BE2C (cell line): ENCODE measurements at places on chromosomes 6 and 20.

DNA sequence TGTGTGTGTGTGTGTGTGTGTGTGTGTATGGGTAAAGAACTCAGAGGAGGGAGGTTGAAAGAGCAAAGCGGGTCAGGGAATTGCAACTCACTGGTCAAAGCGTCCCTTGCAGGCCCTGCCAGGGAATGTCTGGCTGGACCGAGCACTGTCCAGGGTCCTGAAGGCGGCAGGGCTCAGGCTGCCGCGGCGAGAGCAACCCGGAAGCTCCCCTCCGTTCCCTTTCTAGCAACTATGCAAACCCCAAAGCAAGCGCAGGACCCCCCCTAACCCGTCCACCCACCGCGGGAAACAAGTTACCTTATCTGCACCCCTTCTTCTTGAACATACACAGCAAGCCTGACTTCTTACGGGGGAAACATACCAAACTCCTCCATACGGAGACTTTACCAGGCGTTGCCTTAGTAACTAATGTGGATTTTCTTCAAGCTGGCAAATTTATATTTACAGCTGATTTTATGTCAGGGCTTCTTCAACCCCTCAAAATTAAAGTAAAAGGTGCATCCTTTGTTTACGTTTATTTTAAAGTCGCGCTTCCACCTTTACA is 538 bp upstream of the GRM1 start:
- DNase-seq = peak; percentile 14

- DNase-seq = no peak
Measured at GRCh38 chr6:107827541-107827940, 3.4 kb upstream of the SCML4 start.

- no peak for DNase-seq
Measured at GRCh38 chr6:126805861-126806260, 312.6 kb upstream of the RSPO3 start.

GRCh38 chr6:135331002-135331401 is 149.9 kb downstream of the MYB start:
- DNase-seq = no peak

DNA sequence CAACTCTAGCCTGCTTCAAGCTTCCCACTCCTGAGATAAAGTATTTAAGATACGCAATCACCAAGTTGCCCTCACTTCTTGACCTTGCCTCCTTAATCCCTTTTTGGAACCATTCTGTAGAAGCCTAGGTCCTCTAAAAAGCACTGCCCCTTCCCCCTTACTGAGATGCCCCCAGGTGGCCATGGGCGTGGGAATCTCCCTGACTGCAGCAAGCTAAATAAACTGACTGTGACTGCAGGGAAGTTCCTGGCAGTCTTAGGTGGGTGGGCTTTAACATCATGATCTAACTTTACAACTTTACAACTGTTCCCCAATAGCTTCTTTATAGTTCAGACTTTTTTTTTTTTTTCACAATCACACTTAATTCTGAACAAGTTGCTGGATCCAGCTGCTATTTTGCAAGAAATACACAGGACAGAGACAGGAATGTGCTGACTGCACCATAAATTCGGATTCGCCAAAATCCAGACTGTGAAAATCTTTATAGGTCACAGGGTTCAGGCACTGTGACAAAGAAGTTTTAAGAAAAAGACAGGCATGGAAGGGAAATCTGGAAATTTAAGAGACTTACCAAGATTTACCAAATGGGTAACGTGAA is 344.2 kb upstream of the SULF2 start:
- DNase-seq = no peak

DNA sequence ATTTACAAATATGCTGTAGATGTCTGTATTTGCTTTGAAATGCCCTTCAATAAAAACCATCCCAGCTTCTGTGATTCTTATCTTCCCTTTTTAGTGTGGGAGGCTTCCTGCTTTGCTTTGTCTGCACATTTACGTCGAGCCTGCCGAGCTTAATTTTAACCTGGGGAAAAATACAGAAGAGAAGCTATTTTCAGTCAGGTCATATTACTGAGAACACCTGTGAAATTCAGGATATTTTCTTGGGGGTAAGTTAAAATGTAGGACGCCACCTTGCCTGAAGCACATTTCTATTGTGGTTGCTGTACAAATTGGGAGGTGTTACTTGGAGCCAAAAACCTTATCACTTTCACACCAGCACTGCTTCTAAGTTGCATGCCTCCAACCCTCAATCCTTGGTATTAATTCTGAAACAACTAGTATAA is 43.6 kb upstream of the FUCA2 start:
- no peak for DNase-seq

DNA sequence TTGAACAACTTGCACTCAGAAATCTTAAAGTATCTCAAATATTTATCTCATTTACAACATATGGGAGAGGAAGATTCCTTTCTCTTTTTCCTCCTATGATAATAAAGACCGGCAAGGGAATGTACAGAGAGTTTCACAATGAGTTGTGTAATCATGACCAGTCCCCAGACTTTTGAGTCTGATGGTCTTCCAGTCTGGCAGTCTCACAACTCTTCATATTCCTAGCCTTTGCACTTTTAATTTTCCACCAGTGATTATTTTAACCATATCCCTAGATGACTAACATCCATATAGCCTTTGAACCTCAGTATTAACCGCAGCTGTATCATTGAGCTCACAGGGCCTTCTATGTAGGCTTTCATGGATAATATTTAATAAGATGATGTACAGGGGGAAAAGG is 278.5 kb downstream of the KHDC1L start:
- no peak for DNase-seq

DNA sequence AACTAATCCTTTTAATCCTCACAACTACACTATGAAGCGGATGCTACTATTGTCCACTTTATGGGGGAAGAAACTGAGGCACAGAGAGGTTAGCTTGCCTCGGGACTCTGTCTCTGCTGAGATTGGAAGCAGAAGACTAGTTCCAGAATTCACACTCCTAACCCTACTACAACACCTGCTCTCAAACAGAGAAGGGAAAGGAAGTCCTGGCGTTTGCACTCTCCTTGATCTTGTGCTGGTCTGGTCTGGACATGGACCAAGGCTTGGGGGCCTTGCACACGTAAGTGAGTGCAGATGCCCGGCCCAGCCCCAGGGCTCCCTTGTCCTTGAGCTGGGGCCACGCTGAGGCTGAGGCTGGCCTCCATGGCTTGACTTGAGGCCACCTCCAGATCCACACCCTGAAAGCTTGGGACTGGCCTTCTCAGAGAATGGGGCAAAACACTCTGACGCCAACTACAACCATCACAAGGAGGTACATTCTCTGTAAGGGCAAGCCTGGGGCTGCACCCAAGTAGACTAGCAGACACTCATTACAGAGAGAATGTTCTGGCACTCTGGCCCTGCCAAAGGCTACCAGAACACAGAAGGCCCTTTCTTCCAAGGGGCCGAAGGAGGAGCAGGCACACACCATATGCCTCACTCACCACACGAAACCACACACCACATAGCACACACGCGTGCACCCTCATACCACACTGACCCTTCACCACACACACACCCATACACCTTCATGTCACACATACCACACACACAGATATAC is 33.3 kb upstream of the EZR start:
- no peak for DNase-seq

- no peak for DNase-seq
Measured at GRCh38 chr6:5078121-5078669, 6.9 kb upstream of the PPP1R3G start.

DNA sequence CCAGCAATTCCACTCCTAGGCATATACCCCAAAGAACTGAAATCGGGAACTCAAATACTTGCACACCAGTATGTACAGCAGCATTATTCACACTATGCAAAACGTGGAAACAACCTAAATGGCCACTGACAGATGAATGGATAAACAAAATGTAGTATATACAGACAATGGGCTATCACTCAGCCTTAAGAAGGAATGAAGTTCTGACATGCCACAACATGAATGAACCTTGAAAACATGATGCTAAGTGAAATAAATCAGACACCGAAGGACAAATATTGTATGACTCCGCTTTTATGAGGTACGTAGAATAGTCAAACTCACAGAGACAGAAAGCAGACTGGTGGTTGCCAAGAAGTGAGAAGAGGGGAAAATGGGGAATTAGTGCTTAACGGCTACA is 59.1 kb upstream of the CCN6 start:
- no peak for DNase-seq

GRCh38 chr20:43571771-43572170 is 12.9 kb downstream of the SGK2 start:
- DNase-seq = no peak

DNA sequence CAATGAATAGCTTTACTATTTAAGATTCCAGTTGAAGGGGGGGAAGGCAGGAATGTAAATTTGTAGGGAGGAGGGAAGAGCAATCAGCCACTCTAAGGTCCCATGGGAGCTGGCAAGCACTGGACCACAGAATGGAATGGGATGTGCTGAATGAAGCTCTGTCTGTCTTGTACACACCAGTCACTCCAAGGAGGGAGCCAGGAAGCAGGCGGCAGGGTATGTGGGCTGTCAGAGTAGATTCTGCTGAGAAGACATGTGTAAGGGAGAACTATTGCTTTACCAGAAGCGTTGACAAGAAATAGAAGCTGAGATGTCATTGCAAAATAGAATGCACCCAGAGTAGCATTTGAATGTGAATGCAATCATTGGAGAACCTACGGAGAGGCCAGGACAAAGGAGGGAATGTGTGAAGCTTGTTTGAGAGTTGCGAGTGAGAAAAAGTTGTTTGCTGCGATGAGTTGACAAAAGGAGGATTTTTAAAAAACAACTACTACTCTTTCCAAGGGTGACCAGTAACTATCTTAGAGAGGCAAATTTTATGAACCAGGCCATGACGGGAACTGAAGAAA is 25.2 kb upstream of the PDE7B start:
- no peak for DNase-seq

DNA sequence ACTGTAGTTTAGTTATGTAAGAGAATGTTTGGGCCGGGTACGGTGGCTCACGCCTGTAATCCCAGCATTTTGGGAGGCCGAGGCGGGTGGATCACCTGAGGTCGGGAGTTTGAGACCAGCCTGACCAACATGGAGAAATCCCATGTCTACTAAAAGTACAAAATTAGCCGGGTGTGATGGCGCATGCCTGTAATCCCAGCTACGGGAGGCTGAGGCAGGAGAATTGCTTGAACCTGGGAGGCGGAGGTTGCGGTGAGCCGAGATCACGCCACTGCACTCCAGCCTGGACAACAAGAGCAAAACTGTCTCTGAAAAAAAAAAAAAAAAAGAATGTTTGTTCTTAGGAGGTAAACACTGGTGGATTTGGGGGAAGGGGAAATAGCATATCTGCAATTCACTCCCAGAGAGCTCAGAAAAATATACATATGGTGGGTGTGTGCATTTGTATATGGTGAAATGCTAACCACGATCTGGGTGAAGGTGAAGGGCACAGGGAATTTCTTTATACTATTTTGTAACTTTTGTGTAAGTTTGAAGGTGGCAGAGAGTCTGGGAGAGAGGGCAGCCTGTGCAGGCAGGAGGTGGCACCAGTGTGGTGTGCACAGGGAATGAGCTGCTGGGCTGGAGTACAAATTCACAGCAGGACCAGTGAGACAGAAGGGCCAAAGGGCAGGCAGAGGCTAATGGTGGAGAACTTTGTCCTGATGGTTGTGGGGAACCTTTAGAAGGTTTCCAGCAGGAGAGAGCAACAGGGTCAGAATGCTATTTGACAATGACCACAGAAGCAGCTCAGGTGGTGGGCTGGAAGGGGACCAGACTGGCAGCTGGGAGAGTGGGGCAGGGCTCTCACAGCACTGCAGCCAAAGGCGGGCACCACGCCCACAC is 42.4 kb downstream of the SSR1 start:
- no peak for DNase-seq

DNA sequence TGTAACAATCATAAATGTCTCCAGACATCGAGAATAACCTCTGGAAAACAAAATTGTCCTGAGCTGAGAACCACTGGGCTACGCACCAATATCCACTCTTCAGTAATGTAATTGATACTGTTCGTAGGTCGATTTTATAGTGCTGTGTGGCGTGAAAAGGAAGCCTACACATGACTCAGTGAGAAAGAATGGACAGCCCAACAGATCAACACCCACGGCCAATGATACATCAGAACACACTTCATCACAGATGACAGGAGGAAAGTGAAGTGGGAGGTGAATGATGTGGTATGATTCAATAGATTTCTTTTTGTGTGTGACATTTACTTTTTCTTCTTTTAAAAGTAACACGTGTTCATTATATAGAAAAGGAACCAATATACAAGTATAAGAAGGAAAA is 93.5 kb downstream of the RPS12 start:
- DNase-seq = no peak

- DNase-seq = no peak
Measured at GRCh38 chr6:23302514-23302913, 733.1 kb downstream of the HDGFL1 start.

DNA sequence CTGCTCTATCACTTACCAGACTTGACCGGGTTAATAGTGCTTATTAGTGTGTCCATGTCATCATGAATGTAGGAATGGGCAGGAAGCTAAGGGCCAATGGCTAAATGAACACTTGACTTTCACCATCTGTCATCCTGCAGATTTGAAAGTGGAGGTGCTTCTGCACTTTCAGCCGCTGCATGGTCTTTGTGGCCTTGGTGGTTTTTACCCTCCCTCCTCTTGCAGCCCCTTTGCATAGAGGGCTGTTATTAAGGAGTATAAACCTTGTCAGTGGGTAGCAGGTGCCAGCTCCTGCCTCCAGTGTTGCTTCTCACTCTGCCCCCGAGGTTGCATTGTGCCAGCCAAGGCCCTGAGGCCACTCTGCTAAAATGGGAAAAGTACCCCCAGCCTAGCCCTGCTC is 122.2 kb upstream of the TNFAIP3 start:
- DNase-seq = no peak

DNA sequence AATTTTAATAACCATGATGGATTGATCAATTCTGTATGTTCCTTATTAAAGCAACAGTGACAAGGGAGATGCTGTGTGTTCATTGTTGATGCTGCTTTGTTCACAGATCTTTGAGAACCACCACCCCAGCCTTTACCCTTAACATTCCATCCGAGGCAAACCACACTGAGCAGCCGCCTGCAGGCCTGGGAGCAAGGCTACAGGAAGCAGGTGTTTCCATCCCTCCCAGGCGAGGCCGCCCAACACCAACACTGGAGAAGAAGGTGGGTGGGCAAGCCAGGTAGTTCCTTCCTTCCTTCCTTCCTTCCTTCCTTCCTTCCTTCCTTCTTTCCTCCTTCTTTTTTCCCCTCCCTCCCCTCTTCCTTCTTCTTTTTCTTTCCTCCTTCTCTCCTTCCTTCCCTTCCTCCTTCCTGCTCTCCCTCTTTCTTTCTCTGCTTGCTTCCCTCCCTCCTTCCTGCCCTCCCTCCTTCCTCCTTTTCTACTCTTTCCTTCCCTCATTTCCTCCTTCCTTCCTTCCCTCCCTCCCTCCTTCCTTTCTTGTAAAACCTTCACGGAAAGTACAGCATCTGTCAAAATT is 13.7 kb downstream of the TTLL2 start:
- no peak for DNase-seq

DNA sequence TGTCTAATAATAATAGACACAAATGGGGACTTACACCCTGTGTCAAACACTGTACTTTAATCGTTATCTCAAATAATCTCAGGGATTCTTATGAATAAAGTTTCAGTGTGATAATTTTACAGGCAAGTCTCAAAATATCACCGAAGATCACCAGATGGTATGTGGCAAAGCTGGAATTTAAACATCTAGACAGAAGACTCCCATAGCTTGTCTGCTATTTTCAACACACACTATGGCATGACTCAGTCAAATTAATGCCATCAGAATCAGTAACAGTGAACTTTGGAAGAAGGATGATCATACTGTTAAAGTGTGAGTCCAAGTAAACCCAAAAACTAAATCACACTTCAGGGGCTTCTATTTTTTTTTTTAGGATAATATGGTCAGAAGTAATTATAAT is 867.6 kb upstream of the FLRT3 start:
- no peak for DNase-seq

GRCh38 chr6:26025047-26025893 is 62.0 kb upstream of the HFE start:
- no peak for DNase-seq

- DNase-seq = peak; percentile 33
Measured at GRCh38 chr6:108574457-108575141, 13.9 kb downstream of the FOXO3 start.
